ENCODE measurements at places on chromosomes 11 and 22.

GRCh38 chr11:88619656-88620385, 282.3 kb upstream of the CTSC start:
- no peaks in the 10 kb centered on the region for H3K27me3 ChIP-seq
- H3K4me1 ChIP-seq: no peaks in the 10 kb centered on the region
- H3K4me3 ChIP-seq: no peak overlapping the region
- H3K36me3 ChIP-seq: no peaks in the 10 kb centered on the region

DNA sequence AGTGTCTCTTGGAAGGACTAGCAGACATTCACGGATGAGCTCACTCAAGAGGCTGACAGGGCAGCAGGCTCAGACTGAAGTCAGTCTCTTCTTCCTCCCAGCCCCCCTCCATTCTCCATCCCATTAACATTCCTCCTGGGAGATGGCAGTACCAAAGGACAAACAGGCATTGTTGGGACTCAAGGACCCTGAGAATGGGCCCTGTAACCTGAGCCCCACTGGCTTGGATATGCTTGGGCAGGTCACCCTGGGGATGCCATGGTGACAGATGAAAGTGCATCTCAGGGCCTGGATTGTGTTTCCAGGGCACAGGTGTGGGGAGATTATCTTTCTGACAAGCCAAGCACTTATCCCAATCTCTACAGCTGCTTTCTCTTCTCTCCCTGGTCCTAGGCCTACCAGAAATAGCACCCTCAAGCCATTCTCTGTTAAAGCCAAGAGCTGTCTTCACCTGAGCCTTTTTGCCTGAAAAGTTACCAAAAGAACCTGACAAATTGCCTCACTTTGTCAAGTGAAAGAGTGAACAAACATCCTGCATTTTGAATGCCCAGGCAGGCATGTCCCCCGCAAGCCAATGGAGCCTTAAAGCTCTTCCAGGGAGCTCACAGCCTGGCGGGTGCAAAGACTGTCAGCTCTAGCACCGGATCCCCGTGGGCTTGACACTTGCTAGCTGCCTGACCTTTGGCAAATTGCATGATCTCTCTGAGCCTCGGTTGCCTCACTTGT, 366.0 kb upstream of the NARS2 start:
- H3K4me3 ChIP-seq: no peak overlapping the region
- no peak overlapping the region for H3K27ac ChIP-seq
- no peaks in the 10 kb centered on the region for H3K4me1 ChIP-seq

- H3K4me3 ChIP-seq: no peak overlapping the region
- no peak for DNase-seq
- no peaks in the 10 kb centered on the region for H3K36me3 ChIP-seq
- H3K27ac ChIP-seq: no peak overlapping the region
- no peaks in the 10 kb centered on the region for H3K27me3 ChIP-seq
- peaks cover 14% of the 10 kb centered on the region for H3K4me1 ChIP-seq
These were observed 2.2 kb downstream of the GLB1L2 start for GRCh38 chr11:134333946-134334345.

DNA sequence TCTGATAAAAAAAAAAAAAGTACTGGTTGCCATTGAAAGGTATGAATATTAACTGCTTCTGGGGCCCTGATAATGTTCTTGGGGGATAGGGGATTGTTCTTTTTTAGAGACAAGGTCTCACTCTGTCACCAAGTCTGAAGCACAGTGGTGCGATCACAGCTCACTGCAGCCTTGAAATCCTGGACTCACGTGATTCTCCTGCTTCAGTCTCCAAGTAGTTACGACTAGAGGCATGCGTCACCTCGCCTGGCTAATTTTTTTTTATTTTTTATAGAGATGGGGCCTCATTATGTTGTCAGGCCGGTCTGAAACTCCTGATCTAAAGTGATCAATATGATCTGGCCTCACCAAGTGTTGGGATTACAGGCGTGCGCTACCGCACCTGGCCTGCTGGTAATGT, 63.5 kb downstream of the FCHSD2 start:
- H3K4me3 ChIP-seq: no peak overlapping the region
- no peak for DNase-seq
- no peaks in the 10 kb centered on the region for H3K4me1 ChIP-seq
- H3K27ac ChIP-seq: no peak overlapping the region

GRCh38 chr11:10659339-10660216, 34.0 kb downstream of the IRAG1 start:
- H3K27me3 ChIP-seq: no peaks in the 10 kb centered on the region
- H3K36me3 ChIP-seq: no peaks in the 10 kb centered on the region
- no peaks in the 10 kb centered on the region for H3K4me1 ChIP-seq
- no peak overlapping the region for H3K4me3 ChIP-seq
- no peak overlapping the region for H3K27ac ChIP-seq

DNA sequence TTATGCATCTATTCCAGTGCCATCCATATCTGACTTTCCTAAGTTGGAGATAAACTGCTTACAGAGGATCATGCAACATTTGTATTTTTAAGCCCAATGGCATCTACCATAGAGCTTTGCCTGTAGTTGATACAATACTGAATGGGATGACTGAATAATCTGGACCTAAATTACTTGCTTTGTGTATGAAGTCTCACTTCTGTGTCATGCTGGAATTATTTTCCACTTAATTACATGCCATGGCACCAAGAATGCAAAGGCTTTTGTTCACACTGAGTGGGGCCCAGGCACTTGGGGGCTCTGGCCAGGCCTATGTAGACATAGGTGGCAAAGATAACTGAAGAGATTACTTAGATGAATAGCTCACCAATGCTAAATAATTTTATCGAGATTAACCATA, 51.6 kb downstream of the OPCML start:
- H3K27me3 ChIP-seq: no peaks in the 10 kb centered on the region
- H3K4me3 ChIP-seq: no peak overlapping the region
- H3K4me1 ChIP-seq: no peaks in the 10 kb centered on the region
- no peak for DNase-seq
- H3K36me3 ChIP-seq: no peaks in the 10 kb centered on the region

DNA sequence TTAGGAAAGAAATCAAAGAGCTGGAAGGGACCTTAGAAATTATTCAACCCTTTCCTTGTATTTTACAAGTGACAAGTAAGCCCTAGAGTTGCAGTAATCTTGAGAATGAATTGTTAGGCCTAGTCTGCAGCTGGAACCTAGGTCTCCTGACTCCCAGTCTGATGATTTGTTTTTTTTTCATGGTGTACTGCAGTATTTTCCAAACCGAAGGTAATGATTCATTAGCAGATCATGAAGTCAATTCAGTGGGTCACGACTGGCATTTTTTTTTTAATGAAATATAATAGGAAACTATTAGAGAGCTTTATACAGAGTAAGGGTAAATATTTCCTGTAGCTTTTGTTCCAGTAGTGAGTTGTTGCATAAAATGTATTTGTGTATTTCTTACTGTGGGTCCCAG, 42.8 kb downstream of the EXT2 start:
- H3K27me3 ChIP-seq: no peaks in the 10 kb centered on the region
- H3K36me3 ChIP-seq: peaks cover 7% of the 10 kb centered on the region
- no peak overlapping the region for H3K27ac ChIP-seq
- H3K4me1 ChIP-seq: no peaks in the 10 kb centered on the region
- no peak overlapping the region for H3K4me3 ChIP-seq

DNA sequence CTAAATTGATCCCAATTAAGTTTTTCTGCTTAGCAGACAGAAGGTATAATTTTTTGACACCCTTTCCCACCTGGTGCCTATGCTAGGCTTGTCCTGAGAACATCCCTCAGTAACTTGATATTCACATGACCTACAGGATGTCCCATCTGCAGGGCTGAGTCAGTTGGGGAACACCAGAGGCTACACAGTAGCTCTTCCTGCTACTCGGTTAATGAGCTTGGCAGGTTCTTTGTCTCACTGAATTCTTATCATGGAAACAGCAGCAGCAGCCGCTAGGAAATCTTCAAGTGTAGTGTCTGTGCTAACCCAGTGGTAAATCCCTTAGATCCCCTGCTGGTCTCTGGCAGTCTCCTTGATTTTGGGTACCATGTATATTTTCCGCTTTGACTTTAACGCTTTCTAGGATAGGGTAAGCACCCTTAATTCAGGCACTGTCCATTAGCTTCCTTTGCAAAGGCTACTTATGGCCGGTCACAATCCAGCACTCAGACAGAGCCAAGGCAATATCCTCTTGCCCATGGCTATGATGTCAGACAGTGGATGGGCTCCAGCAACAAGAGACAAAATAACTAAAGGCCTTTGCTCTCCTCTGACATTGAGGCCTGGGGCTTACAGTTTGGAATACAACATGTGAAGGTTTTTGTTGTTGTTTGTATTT, 8.5 kb downstream of the MRPL16 start:
- DNase-seq: no peak
- no peak overlapping the region for H3K4me3 ChIP-seq
- peaks cover 18% of the 10 kb centered on the region for H3K36me3 ChIP-seq

- no peaks in the 10 kb centered on the region for H3K36me3 ChIP-seq
- no peaks in the 10 kb centered on the region for H3K27me3 ChIP-seq
- DNase-seq: no peak
- no peak overlapping the region for H3K4me3 ChIP-seq
- no peaks in the 10 kb centered on the region for H3K4me1 ChIP-seq
- no peak overlapping the region for H3K27ac ChIP-seq
These were observed 37.2 kb downstream of the GAS2 start for GRCh38 chr11:22703591-22703990.

DNA sequence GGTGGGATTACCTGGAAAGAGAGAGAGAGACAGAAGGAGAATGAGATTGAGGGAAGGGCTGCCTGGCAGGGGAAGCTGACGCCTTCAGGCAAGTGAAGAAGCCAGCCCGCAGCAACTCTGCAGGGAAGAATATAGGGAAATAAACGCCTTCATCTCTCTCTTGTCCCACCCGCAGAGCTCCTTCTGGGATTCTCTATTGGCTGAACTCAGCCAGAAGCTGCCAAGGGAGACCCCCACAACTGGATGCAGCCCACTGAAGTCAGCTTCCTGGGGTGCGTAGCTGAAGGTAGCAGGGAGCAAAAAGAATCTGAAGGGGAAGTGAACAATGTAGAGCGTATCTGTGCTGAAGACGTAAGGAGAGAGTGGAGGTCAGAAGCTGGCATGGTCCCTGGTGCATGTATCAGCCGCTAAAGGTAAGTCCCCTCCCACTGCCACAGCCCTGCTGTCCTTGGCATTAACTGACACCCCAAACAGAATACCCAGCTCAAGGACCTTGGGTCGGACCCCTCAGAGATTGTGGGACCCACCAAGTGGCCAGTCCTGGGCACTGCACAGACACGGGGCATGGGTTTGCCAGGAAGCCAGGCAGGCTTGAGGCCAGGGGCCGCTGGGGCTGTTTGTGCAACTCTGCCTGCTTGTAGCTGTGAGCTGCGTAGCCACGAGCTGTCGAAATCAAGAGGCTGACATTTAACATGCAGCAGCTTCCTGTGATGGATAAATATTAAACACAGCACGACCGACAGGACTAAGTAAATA, 469.9 kb downstream of the MN1 start:
- no peak overlapping the region for H3K4me3 ChIP-seq
- no peak for DNase-seq
- H3K27me3 ChIP-seq: no peaks in the 10 kb centered on the region
- H3K36me3 ChIP-seq: no peaks in the 10 kb centered on the region

GRCh38 chr11:128593281-128593680, 5.9 kb upstream of the ETS1 start:
- H3K36me3 ChIP-seq: no peaks in the 10 kb centered on the region
- no peaks in the 10 kb centered on the region for H3K4me1 ChIP-seq
- H3K4me3 ChIP-seq: no peak overlapping the region
- H3K27me3 ChIP-seq: no peaks in the 10 kb centered on the region
- no peak for DNase-seq

- H3K27me3 ChIP-seq: no peaks in the 10 kb centered on the region
- H3K4me3 ChIP-seq: peak overlapping the region; percentile 68
- peaks cover 8% of the 10 kb centered on the region for H3K4me1 ChIP-seq
- no peak for DNase-seq
These were observed 96.9 kb downstream of the TRMU start for GRCh38 chr22:46432164-46433068.

DNA sequence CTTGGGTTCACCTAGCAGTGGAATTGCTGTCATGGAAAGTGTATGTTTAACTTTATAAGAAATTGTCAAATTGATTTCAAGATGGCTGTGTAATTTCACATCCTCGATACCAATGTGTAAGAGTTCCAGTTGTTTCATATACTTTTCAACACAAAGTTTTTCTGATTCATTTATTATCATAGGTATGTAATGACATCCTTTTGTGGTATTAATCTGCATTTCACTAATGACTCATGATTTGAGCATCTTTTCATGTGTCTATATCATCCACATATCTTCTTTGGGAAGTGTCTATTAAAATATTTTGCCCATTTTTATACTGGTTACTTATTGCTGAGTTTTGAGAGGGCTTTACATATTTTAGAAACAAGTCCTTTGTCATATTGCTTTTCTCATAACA, 17.0 kb upstream of the GLYATL1B start:
- DNase-seq: no peak
- H3K36me3 ChIP-seq: no peaks in the 10 kb centered on the region
- H3K4me3 ChIP-seq: no peak overlapping the region
- no peaks in the 10 kb centered on the region for H3K27me3 ChIP-seq
- H3K27ac ChIP-seq: no peak overlapping the region
- H3K4me1 ChIP-seq: no peaks in the 10 kb centered on the region

DNA sequence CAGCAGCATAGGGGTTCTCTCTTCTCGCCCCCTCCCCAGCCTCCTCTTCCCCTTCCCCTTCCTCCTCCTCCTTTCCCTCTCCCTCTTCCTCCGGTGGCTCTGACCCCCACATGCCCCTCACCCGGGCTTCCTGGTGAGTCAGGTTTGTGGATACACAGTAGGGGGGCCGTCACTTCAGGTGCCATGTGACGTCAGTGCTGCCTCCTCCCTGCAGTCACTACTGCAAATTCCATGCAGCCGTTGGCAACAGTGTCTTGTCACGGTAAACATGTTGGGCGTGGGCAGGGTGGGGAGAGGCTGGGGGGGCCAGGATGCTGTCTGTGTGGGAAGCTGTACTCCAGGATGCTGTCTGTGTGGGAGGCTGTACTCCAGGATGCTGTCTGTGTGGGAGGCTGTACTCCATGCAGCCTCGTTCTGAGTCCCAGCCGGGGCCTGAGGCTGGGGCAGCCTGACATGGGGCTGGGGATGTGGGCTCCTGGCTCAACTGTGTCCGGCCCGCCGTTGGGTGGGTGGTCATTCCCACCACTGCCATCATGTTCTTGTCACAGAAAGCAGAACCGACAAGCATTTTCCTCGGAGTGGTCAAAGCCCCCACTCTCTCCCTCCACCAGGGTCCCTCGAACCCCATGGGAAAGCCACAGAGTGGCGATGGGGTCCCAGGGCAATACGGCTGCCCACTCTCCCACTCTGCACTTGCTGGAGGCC, 2.4 kb upstream of the MUC2 start:
- no peaks in the 10 kb centered on the region for H3K4me1 ChIP-seq
- no peaks in the 10 kb centered on the region for H3K27me3 ChIP-seq
- H3K27ac ChIP-seq: no peak overlapping the region
- DNase-seq: no peak
- no peak overlapping the region for H3K4me3 ChIP-seq

- H3K36me3 ChIP-seq: peaks cover 2% of the 10 kb centered on the region
- peaks cover 71% of the 10 kb centered on the region for H3K4me1 ChIP-seq
- H3K4me3 ChIP-seq: peak overlapping the region; percentile 29
- no peak for DNase-seq
- no peaks in the 10 kb centered on the region for H3K27me3 ChIP-seq
These were observed 45.1 kb downstream of the FLI1 start for GRCh38 chr11:128738942-128739341.

- H3K4me1 ChIP-seq: peaks cover 7% of the 10 kb centered on the region
- no peaks in the 10 kb centered on the region for H3K27me3 ChIP-seq
- H3K36me3 ChIP-seq: no peaks in the 10 kb centered on the region
- no peak overlapping the region for H3K27ac ChIP-seq
- no peak overlapping the region for H3K4me3 ChIP-seq
These were observed 1.4 kb downstream of the SLC25A17 start for GRCh38 chr22:40817737-40818136.
